ENCODE measurements at places on chromosomes 6 and 20.
A peak's percentile ranks its signal among the peaks of the same experiment; 100 is the strongest.

GRCh38 chr20:48467622-48468021 is 360.2 kb downstream of the PREX1 start:
- no peak for DNase-seq

- DNase-seq: no peak
These were observed 192.4 kb upstream of the ZNF217 start for GRCh38 chr20:53786071-53786444.

- DNase-seq: no peak
These were observed 1.5 kb downstream of the RBM38 start for GRCh38 chr20:57392512-57393271.

- no peak for DNase-seq
These were observed 87.1 kb upstream of the HEY2 start for GRCh38 chr6:125662296-125662695.

DNA sequence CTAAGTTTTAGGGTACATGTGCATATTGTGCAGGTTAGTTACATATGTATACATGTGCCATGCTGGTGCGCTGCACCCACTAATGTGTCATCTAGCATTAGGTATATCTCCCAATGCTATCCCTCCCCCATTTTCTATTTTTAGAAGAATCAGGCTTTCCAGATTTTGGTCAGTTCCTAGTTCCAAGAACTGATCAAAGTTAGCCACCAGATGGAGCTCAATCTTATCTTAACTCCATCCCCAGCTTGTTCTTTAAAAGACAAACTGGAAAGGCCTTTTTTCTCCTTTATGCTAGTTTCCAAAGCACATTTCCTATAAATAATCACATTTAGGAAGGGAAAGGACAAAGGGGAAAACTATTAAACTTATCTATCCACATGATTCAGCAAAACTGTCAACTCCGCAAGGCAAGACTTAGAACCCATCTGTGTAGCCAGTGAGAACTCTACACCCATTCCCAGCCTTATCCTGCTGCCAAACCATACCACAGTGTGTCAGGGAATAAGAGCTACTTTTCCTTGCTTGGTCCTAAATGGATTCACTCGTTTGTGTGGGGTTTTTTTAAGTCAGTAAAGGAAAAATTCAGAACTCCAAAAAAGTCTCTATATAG is 22.8 kb upstream of the KHDC1 start:
- peak; percentile 80 for DNase-seq

GRCh38 chr6:26576929-26577719 is 19.6 kb upstream of the ABT1 start:
- DNase-seq: peak; percentile 76

DNA sequence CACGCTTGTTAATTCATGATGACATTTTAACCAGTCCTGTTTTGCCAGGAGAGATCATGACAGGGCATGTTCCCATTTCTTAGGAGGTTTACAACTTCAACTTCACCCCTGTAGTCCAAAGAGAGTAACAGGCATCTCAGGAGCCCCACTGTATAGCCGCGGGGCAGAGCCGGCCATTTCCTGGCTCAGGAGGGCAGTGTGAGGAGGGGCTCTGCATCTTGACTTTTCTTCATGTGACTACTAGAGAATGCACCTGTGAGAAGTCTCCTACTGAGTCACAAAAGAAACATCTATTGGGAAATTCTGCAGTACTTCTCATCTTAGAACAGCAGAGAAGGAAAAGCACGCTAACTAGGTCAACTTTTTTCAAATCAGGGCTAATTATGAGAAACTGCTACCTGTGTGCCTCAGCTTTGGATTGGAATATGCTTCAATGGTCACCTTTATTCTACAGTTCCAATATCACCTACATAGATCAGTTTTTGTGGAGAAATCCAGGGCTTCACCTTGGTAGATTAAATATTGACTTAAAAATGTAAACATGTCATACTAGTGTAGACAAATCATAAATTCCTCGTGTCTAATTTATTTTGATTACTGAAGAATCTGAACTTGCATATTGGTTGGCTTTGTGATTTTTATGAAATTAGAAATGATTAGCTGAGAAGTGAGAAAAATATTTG is 28.6 kb upstream of the SIM1 start:
- DNase-seq: no peak

- DNase-seq: no peak
These were observed 15.4 kb downstream of the SLC17A4 start for GRCh38 chr6:25769983-25770382.

- peak; percentile 46 for DNase-seq
These were observed 10.6 kb downstream of the ARMH2 start for GRCh38 chr6:24788031-24788665.

- peak; percentile 75 for DNase-seq
These were observed 6.6 kb downstream of the TRIM15 start for GRCh38 chr6:30169658-30170614.

- no peak for DNase-seq
These were observed 257.7 kb downstream of the SYNE1 start for GRCh38 chr6:152379423-152379822.

Measured in cardiac fibroblast (primary cell).